ENCODE measurements at places on chromosomes 12 and 14.

DNA sequence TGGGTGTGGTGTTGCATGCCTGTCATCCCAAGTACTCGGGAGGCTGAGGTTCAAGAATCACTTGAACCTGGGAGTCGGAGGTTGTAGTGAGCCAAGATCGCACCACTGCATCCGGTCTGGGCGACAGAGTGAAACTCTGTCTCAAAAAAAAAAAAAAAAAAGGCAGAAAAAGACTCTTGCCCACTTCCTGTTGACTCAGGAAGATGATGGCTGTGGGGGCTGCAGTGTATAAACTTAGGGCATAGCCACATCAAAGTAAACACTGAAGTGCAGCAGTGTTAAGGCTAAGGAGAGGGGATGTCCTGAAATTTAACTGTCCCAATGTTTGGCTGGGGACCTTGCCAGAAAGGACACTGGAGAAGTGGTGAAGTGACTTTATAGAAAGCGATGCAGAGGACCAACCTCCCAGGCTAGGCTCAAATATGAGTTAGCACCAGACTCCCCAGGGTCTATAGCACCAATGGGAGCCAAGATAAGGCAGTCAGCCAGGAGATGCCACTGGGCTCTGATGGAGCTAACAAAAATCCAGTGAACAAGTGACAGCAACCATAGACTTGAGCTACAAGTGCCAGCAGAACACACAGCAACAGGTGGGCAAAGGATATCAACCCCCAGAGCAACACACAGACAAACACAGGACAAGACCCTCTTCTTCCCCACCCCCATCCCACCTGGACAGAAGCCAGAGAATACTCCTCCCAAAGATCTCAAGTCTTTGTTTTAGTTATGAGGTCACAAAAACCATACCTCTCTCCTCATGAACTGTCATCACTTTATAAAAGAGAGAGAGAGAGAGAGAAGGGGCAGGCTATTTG lies 28.0 kb downstream of the NELL2 start:
- no peak for DNase-seq

DNA sequence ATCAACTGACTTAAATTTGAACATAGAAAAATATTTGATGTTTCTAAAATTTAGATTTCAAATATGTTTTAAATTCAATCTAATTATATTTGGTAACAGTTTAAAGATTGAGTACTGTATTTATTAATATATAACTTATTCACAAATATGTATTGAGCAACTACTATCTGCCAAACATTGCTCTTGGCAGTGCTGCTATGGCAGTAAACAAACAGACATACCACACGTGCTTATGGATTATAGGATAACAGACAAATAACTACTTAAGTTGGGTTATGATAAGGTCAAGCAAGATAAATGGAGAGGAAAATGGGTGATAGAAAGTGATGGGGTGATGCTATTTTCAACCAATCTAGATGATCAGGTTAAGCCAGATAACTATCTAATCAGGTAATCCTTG lies 538.1 kb downstream of the C12orf50 start:
- DNase-seq, result no peak

GRCh38 chr12:87836190-87836589 lies 193.0 kb downstream of the C12orf50 start:
- DNase-seq, result no peak

DNA sequence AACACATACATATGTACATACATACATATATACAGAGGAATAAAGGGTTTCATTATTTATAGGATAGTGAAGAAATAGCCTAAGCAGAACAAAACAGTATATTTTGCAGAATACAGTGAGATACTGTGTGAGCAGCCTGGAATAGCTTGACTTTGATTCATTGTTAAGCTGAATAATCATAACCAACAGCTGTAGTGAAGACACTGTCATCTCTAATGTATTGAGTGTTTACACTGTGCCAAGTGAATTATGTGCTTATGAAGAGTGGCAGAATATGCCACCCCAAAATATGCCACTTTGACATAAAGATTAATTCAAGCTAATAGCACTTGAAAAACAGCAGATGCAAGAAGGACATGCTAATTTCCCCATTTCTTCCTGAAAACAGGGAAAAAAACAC lies 48.2 kb upstream of the LRFN5 start:
- DNase-seq, result no peak

DNA sequence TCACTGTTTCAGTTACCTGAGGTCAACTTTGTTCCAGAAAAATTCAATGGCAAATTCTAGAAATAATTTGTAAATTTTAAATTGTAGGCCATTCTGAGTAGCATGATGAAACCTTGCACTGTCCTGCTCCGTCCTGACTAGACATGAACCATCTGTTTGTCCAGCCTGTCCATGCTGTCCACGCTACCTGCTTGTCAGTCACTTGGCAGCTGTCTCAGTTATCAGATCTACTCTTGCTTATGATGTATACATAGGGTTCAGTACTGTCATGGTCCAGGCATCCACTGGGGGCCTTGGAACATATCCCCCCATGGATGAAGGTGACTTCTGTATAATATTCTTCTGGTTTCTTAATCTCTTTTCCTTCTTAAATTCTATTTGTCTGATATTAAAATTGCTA lies 14.1 kb upstream of the EVL start:
- DNase-seq, result no peak

DNA sequence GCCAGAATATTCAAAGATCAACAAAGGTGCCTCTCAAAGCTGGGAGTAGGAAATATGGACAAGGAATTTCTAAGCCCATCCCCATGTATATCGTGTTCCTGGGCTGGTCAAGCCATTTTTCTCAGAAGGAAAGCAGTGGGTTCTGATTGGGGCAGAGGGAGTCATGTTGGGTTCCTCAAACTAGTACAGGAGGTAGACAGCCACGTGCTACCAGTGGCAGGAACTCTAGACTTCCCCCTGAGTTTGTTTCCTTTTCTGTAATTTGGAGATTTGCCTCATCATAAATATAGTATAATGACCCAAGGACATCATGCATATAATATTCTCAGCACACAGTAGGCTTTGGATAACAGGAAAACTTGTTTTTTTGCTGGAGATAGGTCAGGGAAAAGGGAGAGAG lies 16.4 kb upstream of the PLEKHH1 start:
- no peak for DNase-seq

DNA sequence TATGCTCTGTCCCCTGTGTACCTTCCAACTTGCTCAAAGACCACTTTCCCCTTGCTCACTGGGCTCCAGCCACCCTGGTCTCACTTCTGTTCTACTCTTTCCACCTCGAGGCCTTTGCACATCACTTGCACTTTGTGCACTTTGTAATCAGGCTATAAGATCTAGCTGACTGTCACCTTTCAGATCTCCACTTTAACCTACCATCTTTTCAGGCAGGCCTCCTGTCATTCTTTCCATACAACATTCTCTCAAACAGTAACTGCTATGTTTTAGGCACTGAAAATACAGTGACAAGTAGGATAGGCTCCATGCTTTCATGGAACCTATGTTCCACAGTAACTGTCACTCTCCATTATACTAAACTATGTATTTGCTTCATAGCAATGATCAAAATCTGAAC lies 14.0 kb downstream of the CPM start:
- DNase-seq, result no peak

DNA sequence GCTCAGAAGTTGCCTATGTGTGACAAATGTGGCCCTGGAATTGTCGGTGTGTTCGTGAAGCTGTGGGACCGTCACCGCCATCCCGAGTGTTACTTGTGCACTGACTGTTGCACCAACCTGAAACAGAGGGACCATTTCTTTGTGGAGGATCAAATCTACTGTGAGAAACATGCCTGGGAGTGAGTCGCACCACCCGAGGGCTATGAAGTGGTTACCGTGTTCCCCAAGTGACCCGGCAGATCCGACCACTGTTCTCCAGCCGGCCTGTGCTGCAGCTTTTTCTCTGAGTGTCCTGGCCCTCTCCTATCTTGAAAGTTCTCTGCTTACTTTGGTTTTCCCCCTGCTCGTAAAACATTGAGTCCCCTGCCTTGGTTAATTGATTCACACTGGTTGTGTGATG lies 65.3 kb downstream of the VCPKMT start:
- no peak for DNase-seq

DNA sequence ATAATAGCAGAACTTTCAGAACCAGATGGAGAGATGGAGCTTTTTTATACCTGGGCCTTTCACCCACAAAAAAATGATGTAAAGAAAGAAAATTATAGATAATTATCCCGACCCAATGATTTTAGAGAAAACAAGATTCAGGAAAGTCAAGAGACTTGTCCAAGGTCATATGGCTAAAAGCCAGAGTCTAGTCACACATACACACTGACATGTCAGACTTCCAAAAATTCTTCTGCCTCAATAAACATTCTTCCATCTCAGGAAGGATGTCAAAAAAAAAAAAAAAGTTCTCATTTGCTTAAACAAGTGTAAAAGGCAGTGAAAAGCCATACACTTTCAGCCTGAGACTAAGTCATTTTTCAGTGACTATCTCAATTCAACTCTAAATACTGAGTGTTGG lies 116.0 kb downstream of the PRICKLE1 start:
- no peak for DNase-seq

DNA sequence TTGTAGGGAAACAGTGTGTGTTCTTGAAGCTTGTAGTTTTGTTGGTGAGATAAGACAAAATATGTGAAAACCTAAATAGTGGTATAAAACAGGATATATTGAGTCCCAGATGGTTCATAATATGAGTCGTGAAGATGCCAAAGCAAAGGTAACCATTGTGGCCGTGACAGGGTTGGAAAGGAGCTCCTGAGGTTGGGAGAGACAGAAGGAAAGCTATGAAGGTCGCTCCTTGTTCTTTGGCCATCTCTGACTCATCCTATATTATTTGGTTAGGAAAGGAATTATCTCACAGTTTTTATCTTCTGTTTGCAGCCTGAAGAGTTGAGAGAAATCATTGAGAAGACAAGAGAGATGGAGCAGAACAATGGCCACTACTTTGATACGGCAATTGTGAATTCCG lies 27.1 kb downstream of the ATP6V1D start:
- DNase-seq, result no peak

DNA sequence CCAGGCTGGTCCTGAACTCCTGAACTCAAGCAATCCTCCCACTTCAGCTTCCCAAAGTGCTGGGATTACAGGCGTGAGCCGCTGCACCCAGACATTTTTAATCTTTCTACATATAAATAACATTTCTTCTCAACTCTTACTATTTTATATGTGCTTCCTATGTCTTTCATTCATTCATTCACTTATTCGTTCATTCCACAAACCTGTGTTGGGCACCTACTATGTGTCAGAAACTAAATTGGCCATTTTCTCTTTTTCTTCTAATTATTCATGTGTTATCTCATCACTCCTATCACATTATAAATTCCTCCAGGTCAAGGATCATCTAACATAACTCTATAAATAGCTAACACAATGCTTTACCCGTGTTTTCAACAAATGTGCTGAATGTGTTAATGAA lies 23.7 kb downstream of the FOXA1 start:
- DNase-seq, result no peak

GRCh38 chr14:92955381-92955780 lies 32.4 kb downstream of the CHGA start:
- no peak for DNase-seq

DNA sequence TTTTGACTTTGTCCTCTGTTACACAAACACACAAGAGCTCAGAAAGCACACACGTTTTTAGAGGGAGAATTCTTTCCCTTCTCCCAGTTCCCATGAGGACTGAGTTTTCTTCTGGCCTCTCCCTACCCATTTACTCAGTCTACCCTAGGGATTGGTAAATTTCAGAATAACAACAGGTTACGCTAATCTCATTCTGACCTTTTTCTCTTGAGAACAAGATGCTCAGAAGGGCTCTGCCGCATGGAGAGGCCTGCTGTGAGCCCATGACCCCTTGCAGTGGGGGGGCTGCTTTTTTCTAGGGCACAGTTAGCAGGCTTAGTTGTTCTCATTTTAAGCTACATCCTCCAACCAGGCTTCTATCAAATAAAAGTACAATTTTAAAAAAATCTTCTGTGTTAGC lies 69.5 kb downstream of the GPR135 start:
- DNase-seq, result no peak

DNA sequence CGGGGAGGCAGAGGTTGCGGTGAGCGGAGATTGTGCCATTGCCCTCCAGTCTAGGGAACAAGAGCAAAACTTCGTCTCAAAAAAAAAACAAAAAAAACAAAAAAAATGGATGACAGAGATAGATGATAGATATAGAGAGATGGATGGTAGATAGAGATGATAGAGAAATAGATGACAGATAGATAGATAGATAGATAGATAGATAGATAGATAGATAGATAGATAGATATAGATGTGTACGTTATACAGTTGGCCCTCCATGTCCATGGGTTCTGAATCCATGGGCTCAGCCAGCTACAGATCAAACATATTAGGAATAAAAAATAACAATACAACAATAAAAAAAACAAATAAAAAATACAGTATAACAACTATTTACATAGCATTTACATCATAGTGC lies 12.8 kb upstream of the SLC25A3 start:
- no peak for DNase-seq

DNA sequence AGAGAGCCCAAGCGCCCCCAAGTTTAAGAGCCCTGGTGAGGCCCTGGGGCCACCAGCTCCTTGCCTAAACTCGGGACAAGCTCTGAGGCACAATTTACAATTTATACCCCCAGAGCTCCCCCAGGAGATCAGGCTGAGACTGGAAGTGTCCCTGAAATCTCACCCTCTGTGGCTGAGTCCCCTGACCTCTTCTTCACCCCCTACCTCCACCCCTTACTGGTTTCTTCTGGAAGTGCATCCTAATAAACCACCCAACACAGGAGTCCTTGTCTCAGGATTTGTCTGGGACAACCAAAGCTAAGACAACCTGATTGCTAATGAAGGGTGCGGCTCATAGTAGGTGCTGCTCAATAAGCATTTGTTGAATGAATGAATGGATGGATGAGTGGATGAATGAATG lies 206.4 kb downstream of the BCL11B start:
- no peak for DNase-seq

- no peak for DNase-seq
Measured at GRCh38 chr14:45721472-45721871, 468.5 kb upstream of the MIS18BP1 start.

DNA sequence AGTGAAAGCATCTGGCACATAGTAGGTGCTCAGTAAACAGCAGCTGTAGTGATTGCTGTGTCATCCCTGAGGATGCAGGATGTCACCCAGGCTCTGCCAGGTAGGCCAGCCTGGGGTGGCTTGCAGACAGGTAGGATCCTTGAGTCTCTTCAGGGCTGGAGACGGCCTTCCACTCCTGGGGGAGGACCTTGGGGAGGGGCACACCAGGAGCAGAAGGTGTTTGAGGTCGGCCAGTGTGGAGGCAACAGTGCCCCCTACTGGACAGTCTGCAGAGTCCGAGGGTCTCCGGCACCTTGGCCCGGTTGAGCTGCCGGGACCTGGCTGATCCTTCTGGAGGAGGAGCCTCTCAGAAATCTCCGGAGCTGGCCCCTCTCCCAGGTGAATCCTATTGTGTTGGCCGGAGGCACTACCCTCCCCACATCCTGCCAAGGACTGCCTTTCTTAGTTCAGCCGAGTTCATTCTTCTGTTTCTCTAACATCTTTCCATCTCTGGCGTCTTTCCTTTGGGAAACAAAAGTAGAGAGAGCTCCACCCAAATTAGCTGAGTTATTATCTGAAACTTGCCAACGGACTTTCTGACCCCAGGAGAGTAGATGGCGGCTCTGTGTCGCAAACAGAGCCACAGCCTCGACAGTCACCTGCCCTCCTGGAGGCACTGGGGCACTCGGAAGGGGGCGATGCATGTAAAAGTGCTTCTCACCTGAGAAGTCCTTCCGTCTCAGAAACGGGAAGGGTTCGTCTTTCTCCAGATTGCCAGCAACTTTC lies 41.8 kb upstream of the CLMN start:
- peak; percentile 35 for DNase-seq

- DNase-seq, result no peak
Measured at GRCh38 chr12:121515615-121516014, 65.2 kb downstream of the KDM2B start.

Data from right hindlimb (tissue), 1 donor.